ENCODE measurements at places on chromosomes 7 and 10.

- DNase-seq = no peak
These were observed 66.2 kb downstream of the FAM241B start for GRCh38 chr10:69696073-69696731.

DNA sequence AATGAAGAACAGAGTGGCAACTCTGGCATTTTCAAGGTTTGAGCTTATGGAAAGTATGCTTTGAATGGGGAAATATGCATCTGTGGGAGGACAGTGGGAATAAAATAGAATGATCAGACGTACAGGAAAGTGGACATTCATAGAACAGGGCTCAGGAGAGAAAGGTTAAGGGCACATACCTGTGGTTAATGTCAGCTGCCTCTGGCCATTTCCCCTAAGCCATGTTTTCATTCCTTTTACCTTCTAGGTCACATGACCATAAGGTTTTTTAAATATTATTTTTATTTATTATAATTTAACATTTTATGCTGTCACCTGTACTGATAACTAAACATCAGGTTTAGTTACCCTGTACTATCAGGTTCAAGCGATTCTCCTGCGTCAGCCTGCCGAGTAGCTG is 52.8 kb downstream of the LRRC4 start:
- no peak for DNase-seq

GRCh38 chr7:23093546-23093945 is 12.0 kb upstream of the KLHL7 start:
- no peak for DNase-seq

GRCh38 chr7:112853422-112853821 is 63.2 kb upstream of the TMEM168 start:
- no peak for DNase-seq

GRCh38 chr7:27248427-27248806 is 5.8 kb downstream of the EVX1 start:
- no peak for DNase-seq

DNA sequence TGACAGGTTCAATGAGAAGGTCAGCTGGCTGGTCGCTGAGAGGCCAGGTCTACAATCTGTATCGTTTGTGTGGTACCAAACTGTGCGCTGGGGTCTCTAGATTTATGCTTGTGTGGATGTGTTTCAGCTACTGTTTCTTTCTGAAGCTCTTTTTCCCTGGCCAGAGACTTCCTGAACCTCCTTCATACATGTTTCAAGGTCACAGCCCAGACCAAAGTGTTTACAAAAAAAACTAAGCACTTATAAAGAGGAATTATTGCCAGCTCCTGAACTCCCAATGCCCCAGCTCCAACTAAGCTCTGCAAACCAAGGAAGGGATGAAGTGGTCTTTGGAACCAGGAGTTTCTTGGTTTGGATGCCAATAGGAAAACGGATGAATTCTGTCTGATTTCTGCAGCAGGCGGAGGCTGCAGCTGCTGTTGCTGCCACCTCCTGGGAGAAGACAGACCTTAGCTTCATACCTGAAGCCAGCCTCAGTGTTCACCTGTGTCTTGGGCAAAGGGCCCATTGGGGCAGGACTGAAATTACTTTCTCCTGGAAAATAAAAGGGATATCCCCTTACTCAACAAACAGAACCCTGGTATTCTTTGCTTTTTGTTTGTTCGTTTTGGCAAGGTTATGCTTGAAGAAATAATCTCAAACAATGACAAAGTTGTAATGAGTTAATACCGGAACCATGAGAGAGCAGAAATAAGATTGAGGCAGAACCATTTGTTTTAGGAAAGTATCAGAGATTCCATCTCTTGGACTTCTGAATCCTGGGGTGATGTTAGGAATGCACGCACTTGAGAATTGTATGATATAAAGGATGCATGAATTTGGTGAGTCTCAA is 24.6 kb upstream of the MKLN1 start:
- peak; percentile 37 for DNase-seq

DNA sequence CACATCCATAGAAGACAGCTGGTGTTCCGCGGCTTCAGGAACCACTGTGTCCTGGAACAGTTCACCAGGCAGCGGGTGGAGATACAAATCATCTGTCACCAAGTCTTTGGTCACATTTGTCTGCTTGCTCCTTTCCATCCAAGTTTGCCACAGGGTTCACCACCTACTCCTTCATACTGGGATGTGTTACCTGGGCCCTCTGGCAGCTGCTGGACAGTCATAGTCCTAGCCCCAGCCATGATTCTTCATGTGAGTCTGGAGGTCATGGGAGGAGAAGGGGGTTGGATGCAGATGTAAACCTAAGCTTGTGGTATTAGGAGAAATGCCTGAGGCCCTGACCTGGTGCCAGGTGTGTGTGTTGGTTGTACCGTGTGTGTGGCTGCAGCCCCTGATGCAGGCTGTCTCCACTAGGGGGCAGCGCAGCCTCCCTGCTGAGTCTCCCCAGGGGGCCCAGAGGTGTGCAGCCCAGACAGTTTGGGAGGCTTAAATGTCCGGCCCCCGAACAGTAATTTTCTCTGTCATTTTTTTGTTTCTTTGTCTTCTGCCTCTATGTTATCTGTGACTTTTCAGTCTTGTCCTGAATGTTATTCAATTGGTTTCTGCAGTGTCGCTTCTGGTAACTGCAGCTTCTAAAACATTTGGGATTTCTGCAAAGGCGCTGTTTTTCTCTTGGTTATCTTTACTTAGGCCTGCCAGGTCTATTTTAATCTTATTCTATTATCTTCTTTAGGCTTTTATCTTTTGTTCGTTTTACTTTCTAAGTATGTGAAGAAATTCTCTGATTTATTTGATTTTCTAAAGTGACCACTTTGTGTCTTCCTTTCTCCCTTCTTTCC is 14.8 kb downstream of the NPS start:
- peak; percentile 4 for DNase-seq

DNA sequence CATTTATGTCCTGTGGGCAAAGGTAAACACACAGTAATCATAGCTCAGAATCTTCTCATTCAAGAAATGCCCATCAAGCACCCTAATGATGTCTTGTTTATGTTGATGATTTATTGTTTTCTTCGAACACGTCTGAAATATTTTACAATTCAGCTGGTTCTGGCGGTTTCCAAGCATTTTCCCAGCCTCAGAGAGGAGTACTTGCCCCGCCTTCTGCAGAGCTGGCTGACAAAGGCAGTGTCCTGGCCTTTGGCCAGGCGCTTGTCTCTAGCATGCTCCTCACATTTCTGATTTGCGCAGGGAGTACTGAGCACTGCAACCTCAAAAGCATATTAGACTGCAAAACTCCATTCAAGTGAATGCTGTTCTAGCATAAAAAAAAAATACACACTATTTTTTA is 314.2 kb upstream of the GNAI1 start:
- no peak for DNase-seq

GRCh38 chr10:50382576-50383023 is 131.3 kb upstream of the ASAH2 start:
- no peak for DNase-seq

- DNase-seq = no peak
These were observed 88.1 kb upstream of the RSU1 start for GRCh38 chr10:16905320-16905719.

- no peak for DNase-seq
These were observed 30.3 kb upstream of the SUN1 start for GRCh38 chr7:801940-802381.

GRCh38 chr7:77157446-77157845 is 35.0 kb downstream of the CCDC146 start:
- DNase-seq = no peak

- no peak for DNase-seq
These were observed 4.0 kb upstream of the TMEM236 start for GRCh38 chr10:17747883-17748550.

GRCh38 chr7:47095946-47096345 is 486.0 kb downstream of the TNS3 start:
- no peak for DNase-seq

DNA sequence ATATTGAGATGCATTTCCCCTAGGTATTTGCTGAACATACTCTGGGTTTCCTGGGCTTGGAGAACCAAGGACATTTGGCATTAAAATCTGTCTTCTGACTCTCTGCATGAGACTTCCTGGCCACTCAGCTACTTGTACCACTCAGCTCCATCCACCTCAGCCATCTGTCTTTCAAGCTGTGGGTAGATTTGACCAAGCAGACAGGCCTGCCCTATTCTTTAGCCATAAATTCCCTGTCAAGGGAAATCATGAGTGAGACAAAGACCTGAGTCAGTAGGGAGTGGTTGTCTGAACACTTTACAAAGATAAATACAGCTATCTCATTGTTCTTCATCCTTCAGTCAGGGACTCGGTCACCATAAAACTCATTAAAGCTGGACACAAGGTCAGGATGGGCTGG is 399.1 kb downstream of the GPAM start:
- no peak for DNase-seq

DNA sequence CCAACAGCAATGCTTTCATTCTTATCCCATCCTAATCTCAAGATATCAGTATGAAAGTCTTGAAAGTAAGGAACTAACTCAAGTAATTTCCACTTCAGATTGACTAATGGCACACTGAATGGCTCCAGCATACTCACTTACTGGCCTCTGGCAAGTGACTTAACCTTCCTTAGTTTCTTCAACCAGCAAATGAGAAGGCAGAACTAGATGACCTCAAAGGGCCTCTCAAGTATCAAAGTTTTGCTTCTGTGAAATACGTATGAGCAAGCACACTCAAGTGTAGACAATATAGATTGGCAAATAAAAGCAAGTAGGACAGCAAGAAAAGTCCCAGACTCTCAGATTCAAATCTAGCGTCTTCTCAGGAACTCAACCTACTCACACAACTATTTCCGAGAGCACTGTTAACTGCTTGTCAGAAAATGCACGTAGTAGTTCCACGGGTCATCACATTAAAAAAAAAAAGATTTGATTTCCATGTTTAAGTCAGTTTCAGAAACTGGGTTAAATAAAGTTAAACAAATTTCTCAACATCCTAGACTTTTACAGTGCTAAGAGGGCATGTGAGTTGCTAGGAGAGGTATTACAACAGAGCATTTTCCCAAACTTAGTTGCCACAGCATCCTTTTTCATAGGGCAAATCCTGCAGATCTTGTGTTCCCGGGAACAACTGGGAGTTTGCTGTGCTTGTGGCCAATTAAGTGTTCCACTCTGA is 276.9 kb upstream of the KLF14 start:
- no peak for DNase-seq

DNA sequence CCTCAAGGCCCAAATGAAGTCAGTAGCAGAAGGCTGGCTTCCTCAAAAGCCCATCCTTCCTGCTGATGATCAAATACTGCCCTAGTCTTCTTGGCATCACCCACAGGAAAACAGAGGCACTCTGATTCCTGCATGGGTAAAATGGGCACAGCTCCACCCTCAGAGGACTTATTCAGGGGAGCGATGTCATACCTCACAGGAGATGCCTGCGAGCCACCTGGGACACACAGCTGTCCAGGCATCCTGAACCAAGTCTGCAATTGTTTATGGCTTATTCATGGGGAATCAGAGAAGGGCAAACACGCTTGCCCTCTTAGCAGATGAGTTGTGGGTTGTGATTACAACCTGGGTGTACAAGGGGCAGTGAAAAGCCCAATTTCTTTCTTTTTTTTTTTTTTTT is 22.0 kb upstream of the LMTK2 start:
- DNase-seq = no peak

GRCh38 chr10:22219308-22219707 is 1.5 kb upstream of the EBLN1 start:
- no peak for DNase-seq

Data from LNCaP clone FGC (cell line).